ENCODE measurements at places on chromosomes 12 and 14.

- no peak for DNase-seq
Measured at GRCh38 chr14:26370115-26370514, 227.7 kb downstream of the NOVA1 start.

GRCh38 chr12:11840366-11840765 lies 190.9 kb downstream of the ETV6 start:
- DNase-seq: no peak

- no peak for DNase-seq
Measured at GRCh38 chr12:24537083-24537860, 411.6 kb downstream of the BCAT1 start.

DNA sequence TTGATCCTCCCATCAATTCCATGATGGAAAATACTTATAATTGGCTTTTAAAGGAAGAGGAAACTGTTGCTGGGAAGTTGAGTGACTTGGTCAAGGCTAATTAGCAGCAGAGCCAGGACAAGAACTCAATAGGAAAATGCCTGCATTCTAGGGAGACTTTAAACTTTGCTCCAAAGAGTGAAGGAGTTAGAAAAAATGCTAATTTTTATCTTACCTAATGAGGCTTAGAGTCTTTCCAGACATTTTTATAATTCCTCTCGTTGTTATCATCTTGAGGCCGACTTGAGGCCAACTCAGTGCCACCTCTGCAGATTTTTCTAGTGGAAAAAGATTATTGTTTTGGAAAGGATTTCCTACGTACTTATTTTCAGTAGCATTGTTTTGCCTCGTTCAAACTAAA lies 344.6 kb downstream of the ETNK1 start:
- no peak for DNase-seq

Measured in activated T-cell treated with anti-CD3 and anti-CD28 coated beads, Interleukin-2, amount 50 U/mL, for 1 hour (primary cell).